ENCODE measurements at places on chromosomes 3 and 15.

GRCh38 chr3:157310329-157311052 lies 126.2 kb upstream of the PTX3 start:
- no peak for DNase-seq

DNA sequence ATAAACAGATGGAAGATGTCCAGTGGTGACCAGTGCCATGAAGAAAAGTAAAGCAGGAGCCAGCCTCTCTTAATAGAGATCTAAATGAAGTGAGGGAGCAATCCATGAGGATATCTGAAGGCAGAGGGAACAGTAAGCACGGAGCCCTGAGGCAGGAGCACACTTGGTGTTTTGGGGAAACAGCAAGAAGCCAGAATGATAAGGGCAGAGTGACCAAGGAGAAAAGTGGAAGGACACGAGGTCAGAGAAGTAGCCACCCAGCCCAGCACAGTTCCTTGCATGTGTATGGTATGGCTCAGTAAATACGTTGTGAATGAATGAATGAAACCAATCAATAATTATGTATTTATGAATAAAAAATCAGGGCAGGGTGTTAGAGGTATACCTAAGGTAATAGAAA lies 11.6 kb downstream of the KLHL18 start:
- no peak for DNase-seq

GRCh38 chr3:44803298-44803697 lies 41.7 kb downstream of the KIF15 start:
- no peak for DNase-seq

GRCh38 chr3:157204431-157204830 lies 44.5 kb upstream of the CCNL1 start:
- peak; percentile 11 for DNase-seq

DNA sequence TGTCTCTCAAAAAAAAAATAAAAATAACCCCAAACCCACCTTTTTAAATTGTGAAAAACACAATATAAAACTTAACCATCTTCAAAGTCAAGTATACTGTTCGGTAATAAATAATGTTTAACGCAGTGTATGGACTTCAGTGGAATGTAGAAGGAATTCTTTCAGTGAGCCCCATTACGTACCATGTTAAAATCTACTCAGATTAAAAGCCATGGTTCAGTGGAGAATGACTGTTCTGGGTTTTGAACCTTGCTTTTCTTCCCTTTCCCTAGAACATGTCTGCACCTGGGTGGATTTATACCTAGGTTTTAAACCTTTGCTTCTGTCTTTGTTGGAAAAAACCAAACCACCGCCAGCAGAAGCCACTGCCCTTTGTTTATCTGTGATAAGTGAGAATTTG lies 27.5 kb downstream of the DAG1 start:
- no peak for DNase-seq

GRCh38 chr3:71659864-71660591 lies 65.2 kb downstream of the EIF4E3 start:
- DNase-seq, result no peak

DNA sequence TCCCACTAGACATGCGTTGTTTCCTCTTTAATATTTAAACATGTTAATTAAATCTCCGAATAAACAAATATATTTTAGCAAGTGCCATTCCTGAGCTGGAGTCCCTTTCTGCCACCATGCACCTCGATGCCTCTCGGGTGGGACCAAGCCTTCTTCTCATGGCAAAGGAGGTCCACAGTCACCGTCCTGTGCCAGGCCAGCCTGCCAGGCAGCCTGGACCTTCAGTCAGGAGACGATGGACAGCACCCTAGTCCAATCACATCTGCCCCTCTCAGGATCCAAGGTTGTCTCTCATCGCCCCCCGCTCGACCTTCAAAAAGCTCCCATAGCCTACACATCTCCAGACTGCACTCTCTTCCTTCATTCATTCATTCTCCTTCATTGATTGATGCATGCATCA lies 22.6 kb downstream of the NTRK3 start:
- no peak for DNase-seq

- DNase-seq, result no peak
Observed at GRCh38 chr15:51023499-51023898, 71.2 kb downstream of the TNFAIP8L3 start.

GRCh38 chr3:28042095-28042635 lies 199.3 kb upstream of the CMC1 start:
- DNase-seq, result no peak

GRCh38 chr3:158713094-158713499 lies 19.2 kb downstream of the RARRES1 start:
- no peak for DNase-seq

GRCh38 chr3:101169516-101169915 lies 150.9 kb downstream of the IMPG2 start:
- no peak for DNase-seq

- no peak for DNase-seq
Observed at GRCh38 chr3:16439848-16440708, 73.4 kb downstream of the RFTN1 start.

- DNase-seq, result no peak
Observed at GRCh38 chr15:101619615-101619865, 32.6 kb downstream of the TM2D3 start.

GRCh38 chr15:90338532-90338931 lies 13.6 kb upstream of the ZNF774 start:
- no peak for DNase-seq

- no peak for DNase-seq
Observed at GRCh38 chr15:77033417-77033728, 37.5 kb downstream of the TSPAN3 start.

DNA sequence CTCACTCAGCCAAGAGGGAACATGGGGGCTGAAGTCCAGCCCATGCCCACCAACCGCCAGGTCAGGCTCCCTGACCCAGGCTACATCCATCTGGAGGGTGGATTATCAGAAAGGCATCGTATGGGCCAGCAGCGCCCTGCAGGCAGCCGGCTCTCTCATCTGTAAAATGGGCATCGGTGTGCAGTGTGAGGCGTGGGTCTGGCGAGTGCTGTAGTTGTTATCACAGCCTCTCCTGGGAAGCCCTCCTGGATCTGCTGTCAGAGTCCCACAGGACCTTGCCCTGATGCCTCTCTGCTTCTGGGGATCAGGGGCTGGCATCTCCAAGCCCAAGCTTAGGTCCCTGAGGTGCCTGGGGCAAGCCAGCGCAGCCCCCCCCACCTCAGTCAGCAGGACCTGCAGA lies 27.4 kb downstream of the CFAP100 start:
- DNase-seq, result no peak
